Right cardiac atrium (tissue), 5 donors: ENCODE measurements at places on chromosomes 3 and 15. TPM values are rescaled to one million over a fixed set of nuclear protein-coding genes. Genes with fewer than 3 reads are reported as not detected.
A peak's percentile ranks its signal among the peaks of the same experiment; 100 is the strongest.

DNA sequence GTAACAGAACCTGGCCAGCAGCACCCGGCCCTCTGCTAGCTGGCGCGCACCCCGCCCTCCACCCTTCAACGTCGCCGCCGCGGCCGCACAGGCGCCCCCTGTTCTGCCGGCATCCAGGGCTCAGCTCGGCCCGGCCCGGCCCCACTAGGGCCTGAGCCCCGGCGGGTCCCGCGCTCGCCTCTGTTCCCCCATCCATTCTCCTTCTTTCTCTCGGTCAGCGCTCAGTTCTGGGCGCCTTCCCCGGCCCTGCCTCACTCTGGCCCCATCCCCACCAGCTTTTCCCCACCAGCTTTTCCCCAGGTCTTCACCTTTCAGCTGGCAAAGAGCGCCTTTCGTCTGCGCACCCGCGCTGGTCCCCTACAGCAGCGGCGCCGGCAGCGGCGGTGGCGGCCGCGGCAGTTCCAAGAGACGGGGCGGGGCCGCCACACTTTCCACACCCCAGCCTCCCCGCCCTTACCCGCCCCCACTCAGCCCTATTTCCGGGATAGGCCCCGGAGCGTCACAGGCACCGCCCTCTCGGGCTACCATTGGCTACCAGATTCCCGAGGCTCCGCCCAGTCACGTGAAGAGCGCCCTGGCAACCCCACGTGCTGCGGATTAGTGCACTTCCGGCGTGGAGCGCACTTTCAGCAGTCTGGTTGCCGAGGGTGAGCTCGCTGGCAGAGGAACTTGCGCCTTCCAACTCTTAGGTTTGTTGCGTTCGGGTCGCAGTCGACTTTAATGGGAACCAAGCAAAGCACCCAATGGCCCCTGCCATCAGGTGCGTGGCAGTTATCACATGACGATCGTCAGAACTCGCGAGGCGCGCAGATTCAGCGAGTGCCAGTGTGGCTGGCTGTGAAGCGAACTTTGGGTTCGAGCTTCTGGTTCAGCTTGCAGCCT lies at the start of gene EIF5A2:
EIF5A2 (minus strand) TSS at position 403 of the 882 bp plus-strand sequence. CDS start 831 bp downstream, outside the sequence.
- DNase-seq, result peak; percentile 98

DNA sequence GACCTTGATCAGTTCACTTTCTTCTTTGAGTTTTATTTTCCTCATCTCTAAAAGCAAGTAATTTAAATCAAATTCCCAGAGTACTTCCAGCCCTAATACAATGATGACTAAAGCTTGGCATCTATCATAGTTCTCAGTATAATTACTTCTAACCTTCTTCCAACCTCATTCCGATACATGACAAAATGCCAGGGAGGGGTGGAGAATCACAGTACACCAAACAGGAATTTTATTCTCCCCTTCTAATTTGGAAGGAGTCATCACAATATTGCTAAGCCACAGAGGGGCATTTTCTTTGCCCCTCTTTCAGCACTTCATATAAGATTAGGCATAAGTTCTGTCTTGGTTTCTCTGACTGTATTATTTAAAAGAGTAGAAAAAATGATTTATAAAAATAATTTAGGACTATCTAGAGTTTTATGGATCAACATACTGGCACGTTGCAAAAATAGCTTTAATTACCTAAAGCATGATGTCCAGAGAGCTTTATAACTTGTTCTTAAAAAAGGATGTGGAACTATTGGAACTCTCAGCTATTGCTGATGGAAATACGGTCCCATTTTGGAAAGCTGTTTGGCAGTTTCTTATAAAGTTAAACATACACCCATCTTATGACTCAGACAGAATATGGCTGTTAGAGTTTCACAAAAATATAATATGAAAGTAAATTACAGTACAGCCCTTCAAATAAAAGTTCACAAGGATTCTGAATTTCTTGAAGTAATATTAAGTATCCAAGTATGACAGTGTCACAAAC lies 86.9 kb upstream of the UBE2E2 start:
- no peak for DNase-seq

- DNase-seq, result no peak
Observed at GRCh38 chr3:107579371-107579770, 56.6 kb downstream of the BBX start.

- no peak for DNase-seq
Observed at GRCh38 chr3:56919137-56919796, 117.5 kb upstream of the ARHGEF3 start.

- no peak for DNase-seq
Observed at GRCh38 chr3:72916250-72916649, 28.4 kb downstream of the GXYLT2 start.

DNA sequence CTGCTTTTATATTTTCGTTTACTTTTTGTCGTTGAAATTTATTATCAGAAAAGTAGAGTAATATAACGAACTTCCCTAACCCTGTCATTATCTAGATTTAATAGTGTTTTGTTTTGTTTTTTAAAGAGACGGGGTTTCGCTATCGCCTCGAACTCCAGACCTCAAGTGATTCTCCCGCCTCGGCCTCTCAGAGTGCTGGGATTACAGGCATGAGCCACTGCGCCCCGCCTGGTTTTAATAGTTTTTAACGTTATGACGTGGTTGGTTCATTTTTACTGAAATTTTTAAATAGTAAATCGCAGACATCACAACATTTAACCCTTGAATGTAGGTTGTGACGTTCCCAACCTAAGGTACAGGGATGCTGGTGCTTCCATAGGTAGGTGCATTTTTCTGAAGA lies 1.0 kb downstream of the NGRN start:
- DNase-seq, result no peak

DNA sequence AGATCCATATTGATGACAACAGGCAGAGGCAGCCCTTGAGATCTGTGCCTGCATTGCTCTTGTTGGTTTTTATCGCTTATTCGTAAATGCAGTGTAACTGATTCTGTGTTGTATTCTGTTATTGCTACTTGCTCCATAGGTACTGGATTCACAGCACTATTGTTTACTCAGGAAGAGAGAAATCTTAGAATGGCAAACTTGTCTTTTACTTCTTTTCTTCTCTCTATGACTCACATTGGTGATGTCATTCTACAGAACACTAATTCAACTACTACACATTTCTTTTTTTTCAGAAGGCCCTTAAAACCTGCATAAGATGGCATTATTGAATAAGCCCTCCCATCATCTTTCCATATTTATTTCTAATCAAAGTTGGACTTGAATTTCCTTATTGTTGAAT lies 201.0 kb upstream of the GBE1 start:
- no peak for DNase-seq

- DNase-seq, result no peak
Observed at GRCh38 chr3:78978037-78978436, 789.8 kb downstream of the ROBO1 start.

DNA sequence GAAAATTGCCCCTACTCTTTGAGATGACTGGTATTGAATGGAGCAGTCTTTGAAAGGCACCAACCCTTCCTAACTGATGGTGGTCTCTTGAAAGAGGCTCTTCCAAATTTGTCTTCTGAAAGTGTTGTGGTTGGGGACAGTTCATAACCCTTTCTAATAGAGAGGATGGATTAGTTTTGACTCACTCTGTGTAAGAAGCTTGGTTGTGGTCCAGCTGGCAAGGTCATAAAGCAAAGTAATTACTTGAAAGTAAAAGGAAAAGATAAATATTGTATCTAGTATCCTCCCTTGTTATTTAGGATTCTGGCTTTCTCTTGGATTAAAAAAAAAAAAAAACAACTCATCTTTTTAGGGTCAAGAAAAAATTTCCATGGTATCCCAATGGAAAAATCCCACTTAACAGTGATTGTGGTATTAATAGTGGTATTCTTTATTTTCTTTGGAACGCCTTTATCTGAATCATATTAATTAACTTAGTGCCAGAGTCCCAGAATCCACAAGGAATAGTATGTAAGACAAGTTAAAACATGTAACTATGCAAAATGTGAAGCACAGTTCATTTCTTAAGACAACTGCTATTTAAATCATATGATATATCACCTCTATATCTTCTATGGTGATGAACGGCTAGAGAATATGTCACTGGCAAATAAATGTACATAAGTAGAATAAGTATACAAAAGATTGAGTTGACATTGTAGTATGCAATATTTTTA lies 469.3 kb upstream of the CDIN1 start:
- DNase-seq, result peak; percentile 16

- no peak for DNase-seq
Observed at GRCh38 chr3:48245136-48245535, 4.2 kb downstream of the ZNF589 start.

DNA sequence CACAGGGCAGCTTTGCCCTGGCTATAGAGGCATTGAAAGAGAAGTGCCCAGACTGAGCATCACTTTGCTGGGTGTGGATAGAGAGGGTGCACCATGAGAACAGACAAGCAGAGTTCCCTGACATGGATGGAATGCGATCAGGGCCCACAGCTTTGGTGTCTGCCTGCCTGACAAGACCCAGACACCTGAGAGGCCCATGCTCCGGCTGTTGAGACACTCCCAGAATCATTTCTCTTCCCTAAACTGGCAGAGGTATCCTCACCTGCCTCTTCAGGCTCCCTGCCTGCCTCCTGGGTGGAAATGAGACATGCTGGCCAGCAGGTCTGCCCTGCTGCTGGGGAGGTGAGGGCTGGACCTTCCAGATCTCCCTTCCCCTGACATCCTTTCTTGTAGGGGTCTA lies 10.4 kb upstream of the CHST14 start:
- DNase-seq, result no peak

- DNase-seq, result no peak
Observed at GRCh38 chr3:159865041-159865579, 123.5 kb upstream of the IL12A start.

- DNase-seq, result no peak
Observed at GRCh38 chr3:134610432-134611385, 40.1 kb downstream of the KY start.

GRCh38 chr3:196968233-196969133 lies at the start of gene PIGZ:
Gene PIGZ, minus strand, starts transcription at chr3:196968833. Its CDS starts 16,802 bp downstream, at chr3:196952031.
- peak; percentile 86 for DNase-seq

DNA sequence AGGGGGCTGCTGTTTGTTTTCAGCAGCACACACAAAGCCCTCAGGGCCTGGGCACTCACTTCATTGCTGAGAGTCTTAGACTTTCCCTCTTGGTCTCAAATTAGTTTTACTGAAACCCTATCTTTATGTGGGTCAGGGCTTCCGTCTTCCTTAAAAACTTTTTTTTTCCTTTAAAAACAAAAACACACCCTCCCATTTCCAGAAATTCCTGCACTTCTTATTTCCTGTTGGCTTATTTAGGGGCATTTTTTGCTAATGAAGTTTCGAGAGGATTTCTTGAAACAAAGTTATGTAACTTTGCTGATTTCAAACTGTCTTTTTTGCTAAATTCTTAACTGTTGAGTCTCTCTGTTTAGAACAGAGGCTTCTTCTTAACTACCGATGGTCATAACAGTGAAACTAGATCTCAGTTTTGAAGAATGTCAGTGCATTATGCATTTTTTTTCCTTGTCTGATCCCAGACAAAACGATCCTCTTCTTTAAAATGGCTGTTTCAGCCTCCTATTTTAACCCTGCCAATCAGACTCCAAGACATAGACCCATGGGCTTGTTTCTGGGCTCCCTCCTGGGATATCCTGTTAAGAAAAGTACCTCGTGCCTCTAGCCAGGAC lies 23.3 kb downstream of the ANAPC13 start:
- DNase-seq, result no peak

GRCh38 chr15:62400778-62401177 lies 235.7 kb upstream of the C2CD4B start:
- DNase-seq, result no peak

DNA sequence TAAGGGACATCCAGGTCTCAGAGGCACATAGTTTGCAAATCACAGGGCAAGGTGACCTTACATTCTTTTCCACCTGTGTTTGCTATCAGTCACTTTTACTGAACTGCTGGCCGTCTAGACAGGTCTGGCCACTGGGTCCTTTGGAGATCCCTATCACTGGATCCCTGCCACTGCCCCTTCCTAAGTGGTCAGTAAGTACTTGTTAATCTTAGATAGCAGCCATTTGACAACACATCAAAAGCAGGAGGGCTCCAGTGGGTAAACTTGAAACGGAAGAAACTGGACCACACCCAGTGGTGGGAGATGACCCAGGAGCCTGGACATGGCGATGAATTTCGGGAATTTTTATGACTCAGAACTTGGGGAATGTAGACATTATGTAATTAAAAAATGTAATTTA lies 28.9 kb upstream of the RASGRP1 start:
- no peak for DNase-seq

- no peak for DNase-seq
Observed at GRCh38 chr3:113409676-113410075, 31.6 kb downstream of the CFAP44 start.

- DNase-seq, result no peak
Observed at GRCh38 chr15:70264014-70264582, 166.4 kb upstream of the TLE3 start.

DNA sequence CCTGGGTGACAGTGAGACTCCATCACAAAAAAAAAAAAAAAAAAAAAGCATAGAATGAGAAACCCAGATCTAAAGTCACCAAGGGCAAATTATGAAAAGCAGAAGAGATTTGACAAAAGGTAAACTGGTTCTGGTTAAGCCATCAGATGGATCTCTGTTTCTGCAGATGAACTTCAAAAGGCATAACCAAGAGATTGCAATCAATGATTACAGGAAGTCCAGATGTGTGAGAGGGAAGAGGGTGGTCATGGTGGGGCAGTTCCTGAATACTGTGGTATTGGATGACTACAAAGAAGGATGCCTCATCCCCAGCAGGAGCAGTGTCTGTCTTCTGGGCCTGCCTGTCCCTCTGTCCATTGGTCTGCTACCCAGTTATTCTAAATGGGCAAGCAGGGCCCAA lies 3.8 kb downstream of the P4HTM start:
- no peak for DNase-seq

GRCh38 chr15:40064231-40064894 lies 25.4 kb upstream of the SRP14 start:
- DNase-seq, result no peak

ASB14 gene
- 1.8 TPM for total RNA-seq

HYAL1 gene
- 33.7 TPM for total RNA-seq

C3orf52 gene
- 1.1 TPM for total RNA-seq

STIMATE gene
- total RNA-seq, result 6.6 TPM

FES gene
- total RNA-seq, result 16.1 TPM

GABRB3 gene
- total RNA-seq, result 30.1 TPM

ACP3 gene
- 1.2 TPM for total RNA-seq

MAGI1 gene
- total RNA-seq, result 32.7 TPM

SSUH2 gene
- total RNA-seq, result 1.4 TPM

SLC2A2 gene
- not detected for total RNA-seq

MEIS2 gene
- total RNA-seq, result 29.6 TPM

GCSAM gene
- total RNA-seq, result not detected

IGF2BP2 gene
- total RNA-seq, result 16.9 TPM
